ENCODE measurements at places on chromosomes 12 and 14.

- DNase-seq = no peak
These were observed 717.3 kb downstream of the TRHDE start for GRCh38 chr12:72989458-72989947.

- DNase-seq = no peak
These were observed 226.3 kb downstream of the ERC1 start for GRCh38 chr12:1217191-1217949.

DNA sequence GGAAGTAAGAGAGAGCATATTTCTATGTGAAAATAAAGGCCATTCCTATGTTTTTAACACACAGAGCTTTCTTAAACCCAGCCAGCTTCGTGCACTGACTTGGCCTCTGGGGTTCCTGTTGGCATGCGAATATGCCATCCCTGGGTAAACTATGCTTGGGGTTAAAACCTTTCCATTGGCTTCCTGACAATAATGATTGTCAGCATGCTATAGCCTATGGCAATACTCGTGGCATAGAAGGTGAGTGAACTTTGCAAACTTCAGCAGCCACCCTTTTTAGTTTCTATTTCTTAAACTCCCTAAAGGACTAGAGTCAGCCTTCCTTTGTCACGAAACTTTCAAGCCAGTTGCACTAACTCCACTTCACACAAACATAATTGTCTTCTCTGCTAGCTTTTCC lies 148.4 kb upstream of the RGS6 start:
- DNase-seq = no peak

DNA sequence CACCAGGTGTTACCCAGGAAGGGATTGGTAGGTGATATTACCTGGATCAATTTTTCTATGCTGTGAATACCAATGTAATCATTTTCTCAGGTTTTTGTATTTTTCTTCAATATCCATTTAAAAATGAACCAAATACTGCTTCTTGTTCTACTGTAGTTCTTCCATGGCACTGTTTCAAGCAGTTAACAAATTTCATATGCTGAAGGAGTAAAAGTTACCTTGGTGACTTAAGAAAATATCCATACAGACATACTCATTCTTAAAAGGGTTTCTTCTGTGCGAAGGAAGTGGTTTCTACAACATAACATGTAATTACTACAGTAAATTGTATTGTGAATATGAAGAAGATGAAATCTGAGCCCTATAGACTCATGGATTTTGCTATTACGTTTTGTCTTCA lies 222.5 kb downstream of the TMEM117 start:
- no peak for DNase-seq

- DNase-seq = peak; percentile 56
These were observed 9.9 kb downstream of the BCL7A start for GRCh38 chr12:122031342-122032216.

DNA sequence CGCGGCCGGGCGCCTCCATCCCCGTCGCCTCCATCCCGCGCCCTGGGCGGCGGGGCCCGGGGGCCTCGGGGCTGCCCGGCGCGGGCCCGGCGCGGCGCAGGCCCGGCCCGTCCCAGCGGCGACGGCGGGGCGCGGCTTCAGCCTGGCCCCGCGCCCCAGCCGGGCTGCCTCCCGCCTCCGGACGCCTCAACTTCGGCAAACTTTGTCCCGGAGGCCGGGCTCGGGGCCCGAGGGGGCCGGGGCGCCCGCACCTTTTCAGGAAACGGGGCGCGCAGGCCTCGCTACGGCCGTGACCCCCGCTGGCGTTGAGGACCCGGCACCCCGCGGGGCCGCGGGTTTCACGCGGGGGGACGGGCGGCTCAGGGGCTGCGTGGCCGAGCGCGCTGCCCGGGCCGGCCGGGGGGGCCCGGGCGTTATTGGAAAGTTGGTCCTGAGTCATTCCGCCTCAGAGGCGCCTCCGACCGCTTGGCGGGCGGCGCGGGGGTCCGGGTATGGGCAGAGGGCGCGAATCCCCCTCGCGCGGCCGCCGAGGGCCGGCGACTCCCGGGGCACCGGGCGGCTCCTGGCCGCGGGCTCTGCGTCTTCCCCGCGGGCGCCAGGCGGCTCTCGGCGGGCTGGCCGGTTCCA lies 575 bp downstream of the TRAF3 start:
- no peak for DNase-seq
